ENCODE measurements at places on chromosomes 4 and X.

- DNase-seq, result no peak
Observed at GRCh38 chrX:95675011-95675410, 1009.6 kb upstream of the DIAPH2 start.

- DNase-seq, result no peak
Observed at GRCh38 chrX:3811331-3812311, 98.2 kb upstream of the PRKX start.

- no peak for DNase-seq
Observed at GRCh38 chr4:180966312-180966711, 1276.9 kb upstream of the TENM3 start.

DNA sequence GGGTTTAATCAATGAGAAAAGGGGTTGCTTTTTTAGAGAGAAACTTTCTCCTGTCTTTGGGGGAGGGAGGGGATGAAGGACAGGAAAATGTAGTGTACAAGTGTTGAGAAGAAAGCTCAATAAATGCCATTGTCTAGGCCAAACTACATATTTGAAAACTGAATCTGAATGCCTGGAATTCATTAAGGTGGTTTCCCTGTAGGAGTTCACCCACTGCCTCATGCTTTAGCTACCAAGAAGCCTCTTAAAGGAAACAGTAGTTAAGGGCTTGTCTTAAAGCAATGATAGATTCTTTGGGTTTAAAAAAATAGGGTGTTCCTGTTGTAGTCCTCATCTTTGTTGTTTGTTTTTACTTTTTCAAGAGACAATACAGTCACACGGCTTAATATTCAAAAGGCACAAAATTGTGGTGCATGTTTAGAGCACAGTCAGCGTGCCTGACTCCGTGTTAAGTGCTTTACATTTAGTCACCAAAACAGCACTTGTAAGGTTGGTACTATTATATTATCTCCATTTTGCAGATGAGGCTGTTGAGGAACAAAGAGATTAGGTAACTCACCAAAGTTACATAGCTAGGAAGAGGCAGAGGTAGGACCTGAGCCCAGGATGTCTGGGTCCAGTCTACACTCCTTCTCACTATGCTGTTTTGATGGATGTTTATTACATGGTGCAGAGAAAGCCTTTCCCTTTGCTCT lies 46.0 kb downstream of the FNIP2 start:
- DNase-seq, result peak; percentile 45

DNA sequence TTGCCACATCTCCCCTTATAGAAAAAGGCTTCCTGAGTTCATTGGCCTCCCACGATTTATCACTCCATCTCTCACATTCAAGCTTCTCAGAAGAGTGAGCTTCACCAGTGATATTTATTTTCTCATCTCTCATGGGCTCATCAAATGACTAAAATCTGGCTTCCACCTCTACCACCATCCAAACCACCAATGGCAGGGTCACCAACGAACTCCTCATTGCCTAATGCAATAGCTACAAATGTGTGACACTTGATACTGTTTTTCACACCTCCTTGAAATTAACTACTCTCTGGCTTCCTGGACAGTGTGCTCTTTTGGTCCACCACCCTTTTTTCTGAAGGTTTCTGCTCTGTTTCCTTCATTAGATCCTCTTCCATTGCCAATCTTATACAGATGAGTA lies 129.0 kb downstream of the SH2D1A start:
- DNase-seq, result no peak

GRCh38 chr4:186015212-186015817 lies 53.6 kb upstream of the TLR3 start:
- DNase-seq, result no peak

DNA sequence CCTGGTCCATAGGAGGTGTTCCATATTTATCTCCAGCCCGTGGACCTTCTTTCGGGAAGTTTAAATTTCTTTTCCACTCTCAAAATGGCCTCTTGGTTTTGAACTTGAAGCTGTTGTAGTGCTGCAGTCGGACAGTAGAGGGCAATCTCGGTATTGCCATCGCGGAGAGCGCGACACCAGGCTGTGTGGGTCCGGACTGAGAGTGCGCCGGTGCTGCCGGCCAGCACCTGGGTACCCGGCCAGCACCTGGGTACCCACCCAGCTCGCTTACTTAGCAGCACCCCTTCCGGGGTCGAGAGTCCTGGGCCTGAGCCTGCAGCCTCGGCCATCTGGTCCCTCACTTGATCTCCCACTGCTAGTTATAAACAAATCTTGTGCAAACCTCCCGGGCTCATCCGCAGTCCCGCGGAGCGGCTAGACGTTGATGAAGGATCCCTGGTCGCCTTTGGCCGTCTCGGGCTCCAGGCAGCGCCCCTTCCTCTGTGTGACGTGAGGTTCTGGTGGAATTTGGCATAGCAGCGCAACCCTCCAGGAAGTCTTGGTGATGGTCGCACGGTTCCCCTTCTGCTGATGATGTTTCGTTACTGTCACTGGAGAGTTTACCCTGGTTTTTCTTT lies 18.0 kb downstream of the FAM9A start:
- no peak for DNase-seq

GRCh38 chr4:10639100-10639499 lies 45.5 kb downstream of the CLNK start:
- no peak for DNase-seq

DNA sequence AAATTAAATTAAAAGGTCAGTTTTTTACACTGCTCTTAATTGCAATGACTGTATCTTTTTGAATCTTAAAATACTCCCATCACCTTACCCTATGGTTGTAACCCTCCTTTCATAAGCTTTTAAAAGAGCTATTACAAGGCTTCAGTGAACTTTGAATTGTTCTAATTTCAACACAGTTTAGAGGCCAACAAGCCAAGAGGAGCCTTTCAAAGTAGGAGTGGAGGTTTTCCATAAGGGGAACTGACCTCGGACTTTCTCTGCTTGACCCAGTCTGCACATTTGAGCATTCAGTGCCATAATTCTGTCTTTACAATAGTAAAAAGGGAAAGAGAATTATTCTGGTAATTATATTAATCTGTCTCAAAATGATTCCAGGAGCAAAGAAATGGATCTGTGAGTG lies 98.9 kb downstream of the PARM1 start:
- no peak for DNase-seq

- DNase-seq, result no peak
Observed at GRCh38 chr4:177945268-177945667, 503.0 kb upstream of the AGA start.

DNA sequence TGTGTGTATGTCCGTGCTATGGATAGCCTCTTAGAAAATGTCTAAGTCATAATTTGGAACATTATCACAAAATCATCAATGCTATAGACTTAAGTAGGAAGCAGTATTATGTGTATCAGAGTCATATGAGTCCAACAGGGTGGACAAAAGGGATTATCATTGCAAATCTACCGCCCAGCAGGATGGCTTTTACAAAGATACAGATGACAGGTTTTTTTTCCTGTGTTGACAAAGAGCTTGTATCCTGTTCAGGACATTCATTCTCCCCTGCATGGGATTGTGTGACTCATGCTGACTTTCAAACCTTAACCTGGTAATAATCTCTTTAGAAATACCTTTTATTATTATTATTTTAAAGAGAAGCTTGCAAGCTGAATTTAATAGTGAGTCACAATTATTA lies 310.3 kb upstream of the GNPDA2 start:
- DNase-seq, result no peak

DNA sequence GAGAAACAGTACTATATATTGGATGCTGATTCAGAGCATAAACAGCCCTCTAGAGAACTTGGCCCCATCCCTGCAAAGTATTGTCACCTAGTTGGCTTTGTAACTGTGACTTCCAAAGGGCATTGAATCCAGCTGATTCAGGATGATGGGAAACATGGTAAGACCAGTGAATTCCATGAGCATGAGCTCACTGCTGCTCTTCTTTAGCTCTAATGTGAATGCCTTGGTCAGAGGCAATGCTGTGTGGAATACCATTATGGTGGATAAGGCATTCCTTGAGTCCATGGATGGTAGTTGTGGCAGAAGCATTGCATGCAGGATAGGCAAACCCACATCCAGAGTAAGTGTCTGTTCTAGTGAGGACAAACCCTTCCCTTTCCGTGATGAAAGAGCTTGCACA lies 365.6 kb upstream of the EDA2R start:
- DNase-seq, result no peak

- DNase-seq, result no peak
Observed at GRCh38 chr4:183349673-183350072, 27.4 kb upstream of the CLDN24 start.
